ENCODE measurements at places on chromosomes 11 and 22. TPM values are rescaled to one million over a fixed set of nuclear protein-coding genes. Genes with fewer than 3 reads are reported as not detected.

Gene SYT8
- not detected for total RNA-seq

Gene SMIM35
- not detected for total RNA-seq

Gene C22orf42
- total RNA-seq: not detected

Gene AP2A2
- 71.6 TPM for total RNA-seq

- no peak for DNase-seq
Observed at GRCh38 chr22:36204001-36204631, 2.5 kb upstream of the APOL4 start.

GRCh38 chr11:911031-911889 lies 650 bp upstream of the CHID1 start:
- DNase-seq: peak; percentile 64
